PC-3 (cell line): ENCODE measurements at places on chromosomes 3 and 15. TPM values are rescaled to one million over a fixed set of nuclear protein-coding genes. Genes with fewer than 3 reads are reported as not detected.

The ABHD5 gene
- 27.1 and 29.5 TPM in 2 replicates for total RNA-seq

The CPOX gene
- 62.0 and 86.2 TPM in 2 replicates for total RNA-seq

The IL17RE gene
- 4.0 and 4.7 TPM in 2 replicates for total RNA-seq

The FOXL2NB gene
- 0.17 TPM in 1 of 2 replicates, not detected in the other for total RNA-seq

The PCSK6 gene
- 2.7 and 3.7 TPM in 2 replicates for total RNA-seq
